ENCODE measurements at places on chromosomes 1 and 21.

GRCh38 chr1:171172471-171172870, 12.6 kb upstream of the FMO2 start:
- no peak for DNase-seq

GRCh38 chr1:2493691-2494322, 17.7 kb downstream of the PLCH2 start:
- no peak for DNase-seq

DNA sequence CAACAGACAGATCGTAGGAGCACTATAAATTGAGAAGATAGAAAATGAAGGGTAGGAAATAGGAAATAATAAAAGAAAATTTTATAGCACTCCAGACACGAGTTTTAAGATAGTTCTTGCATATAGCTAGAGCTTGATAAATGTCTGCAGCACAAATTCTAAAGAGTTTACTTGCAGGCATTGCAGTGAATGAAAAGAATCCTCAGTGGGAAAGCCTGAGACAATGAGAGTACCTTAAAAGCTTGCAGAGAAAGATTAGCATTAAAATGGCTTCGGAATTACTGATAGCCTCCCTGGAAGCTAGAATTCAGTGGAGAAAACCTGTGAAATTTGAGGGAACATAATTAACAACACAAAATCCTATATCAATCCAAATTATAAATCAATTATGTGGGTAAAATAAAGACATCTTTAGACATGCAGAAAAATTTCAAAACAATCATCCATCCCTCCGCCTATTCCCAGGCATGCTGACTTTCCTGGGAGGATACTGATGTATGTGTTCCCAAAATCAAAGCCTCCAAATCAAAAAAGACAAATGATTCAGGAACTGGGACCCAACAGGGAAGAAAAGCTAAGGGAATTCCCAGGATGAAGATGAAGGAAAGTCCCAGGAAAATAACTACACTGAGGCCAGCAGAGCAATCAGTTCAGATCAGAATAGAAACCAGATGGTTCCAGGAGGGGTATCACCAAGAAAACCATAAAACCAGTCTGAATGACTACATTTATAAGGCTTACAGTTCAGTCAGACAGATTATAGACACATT, 305.9 kb upstream of the USP25 start:
- no peak for DNase-seq

GRCh38 chr1:175479521-175480342, 263.7 kb downstream of the TNR start:
- no peak for DNase-seq

DNA sequence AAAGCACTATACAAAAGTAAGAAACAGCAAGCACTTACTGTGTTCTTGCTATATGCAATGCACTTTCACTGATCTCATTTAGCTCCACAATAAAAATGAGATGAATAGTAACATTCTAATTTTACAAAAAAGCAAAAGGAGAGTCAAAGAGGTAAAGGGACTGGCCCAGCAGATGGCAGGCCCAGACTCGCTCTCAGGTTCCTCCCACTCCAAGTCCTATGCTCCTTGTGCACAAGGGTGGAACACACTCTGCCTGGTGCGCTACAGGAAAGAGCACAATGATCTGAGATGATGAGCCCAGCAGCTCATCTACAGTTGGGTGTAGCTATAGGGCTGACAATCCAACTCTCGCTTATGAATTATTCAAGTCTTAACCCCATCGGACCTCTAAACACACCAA, 94.1 kb upstream of the LYST start:
- DNase-seq, result no peak

GRCh38 chr1:180646547-180646946, 14.7 kb downstream of the XPR1 start:
- DNase-seq, result no peak

Measured in AG08395 (cell line).